NCI-H446 (cell line): ENCODE measurements at places on chromosomes 12 and 14.

DNA sequence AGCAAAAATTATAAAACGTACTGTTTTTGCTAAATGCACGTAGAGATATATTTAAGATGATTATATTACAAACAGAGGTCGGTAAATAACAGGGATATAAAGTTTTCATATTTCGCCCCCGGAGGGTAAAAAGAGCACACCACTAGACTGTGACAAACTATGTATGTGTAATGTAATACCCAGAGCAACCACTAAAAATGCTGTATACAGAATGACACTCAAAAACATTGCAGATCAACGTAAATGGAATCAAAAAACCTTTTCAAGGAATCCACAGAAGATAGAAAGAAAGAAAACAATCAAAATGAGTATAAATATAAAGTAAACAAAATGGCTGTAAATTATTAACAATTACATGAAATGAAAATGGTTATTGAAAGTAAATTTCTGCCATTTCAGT lies 37.6 kb upstream of the PRB4 start:
- DNase-seq, result no peak

GRCh38 chr12:82673698-82674097 lies 13.0 kb upstream of the TMTC2 start:
- DNase-seq, result no peak

DNA sequence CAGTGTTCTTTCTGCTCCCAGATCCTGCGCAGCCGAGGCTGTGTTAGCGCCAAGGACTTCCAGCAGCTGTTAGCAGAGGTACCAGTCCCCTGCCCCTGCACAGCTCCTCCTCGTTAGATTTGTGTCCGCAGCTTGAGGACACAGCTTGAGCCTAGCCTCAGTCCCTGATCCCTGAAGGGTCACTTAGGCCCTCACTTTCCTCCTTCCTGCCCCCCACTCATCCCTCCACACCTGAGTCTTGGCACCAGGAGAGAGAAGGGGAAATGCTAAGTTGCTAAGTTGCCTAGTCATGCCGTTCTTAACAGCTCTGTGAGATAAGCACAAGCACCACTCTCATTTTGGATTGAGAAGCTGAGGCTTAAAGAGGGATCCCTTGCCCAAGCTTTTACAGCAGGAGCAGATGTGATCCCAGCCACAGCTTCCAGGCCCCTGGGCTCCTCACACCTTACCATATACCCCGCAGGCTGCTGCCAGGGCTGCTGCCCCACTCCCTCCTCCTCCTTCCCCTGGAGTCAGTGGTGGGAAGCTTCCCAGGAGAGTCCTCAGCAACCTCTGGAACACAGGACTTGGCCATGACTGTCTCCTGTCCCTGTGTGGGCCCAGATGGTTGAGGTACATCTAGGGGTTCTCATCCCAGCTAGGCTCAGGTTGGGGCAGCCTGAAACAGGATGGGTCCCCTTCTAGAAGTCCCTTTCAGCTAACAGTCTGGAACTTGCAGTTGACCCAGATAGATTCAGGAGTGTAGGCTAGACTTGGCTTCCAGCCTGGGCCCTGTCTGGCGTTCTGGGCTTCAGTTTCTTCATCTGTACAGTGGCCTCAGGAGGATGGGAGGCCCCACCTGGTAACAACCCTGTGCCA lies 975 bp downstream of the OGFOD2 start:
- DNase-seq, result no peak

GRCh38 chr12:61993734-61994345 lies 266.4 kb upstream of the USP15 start:
- peak; percentile 8 for DNase-seq

DNA sequence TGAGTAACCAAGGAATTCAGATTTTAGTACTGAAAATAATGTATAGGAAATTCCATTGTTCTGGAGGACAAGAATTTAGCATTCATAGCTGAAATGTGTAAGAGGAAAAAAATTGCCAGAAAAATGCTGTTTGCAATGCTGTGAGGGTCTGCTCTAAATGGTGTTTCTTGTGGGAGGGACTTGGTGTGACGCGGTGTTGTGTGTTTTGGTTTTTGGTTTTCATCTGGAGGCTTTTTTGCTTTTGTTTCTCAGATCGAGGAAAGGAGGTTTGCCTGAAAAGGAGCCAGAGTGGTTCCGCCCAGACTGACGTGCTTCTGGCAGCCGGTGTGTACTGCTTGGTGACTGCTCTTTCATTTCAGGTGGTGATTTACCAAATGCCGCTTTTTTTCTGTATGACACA lies 211.8 kb upstream of the HMGA2 start:
- no peak for DNase-seq

DNA sequence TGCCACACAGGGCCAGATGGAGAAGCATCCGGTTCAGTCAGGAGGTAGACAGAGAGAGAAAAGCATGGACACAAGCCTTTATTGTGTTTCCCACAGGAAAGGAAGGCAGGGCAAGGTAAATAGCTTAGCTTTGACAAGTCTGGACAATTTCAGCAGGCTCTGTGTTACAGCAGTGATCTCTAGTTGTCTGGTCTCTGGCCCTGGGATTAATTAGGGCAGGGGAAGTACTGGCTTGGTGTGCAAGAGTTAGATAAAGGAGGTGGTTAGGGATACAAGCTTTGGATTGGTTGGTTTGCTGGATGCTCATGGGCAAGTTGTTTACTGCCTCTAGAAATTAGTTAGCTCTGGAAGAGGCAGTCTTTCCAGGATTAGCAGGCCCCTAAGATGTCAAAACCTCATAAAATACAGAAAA lies 15.1 kb upstream of the NGDN start:
- no peak for DNase-seq

DNA sequence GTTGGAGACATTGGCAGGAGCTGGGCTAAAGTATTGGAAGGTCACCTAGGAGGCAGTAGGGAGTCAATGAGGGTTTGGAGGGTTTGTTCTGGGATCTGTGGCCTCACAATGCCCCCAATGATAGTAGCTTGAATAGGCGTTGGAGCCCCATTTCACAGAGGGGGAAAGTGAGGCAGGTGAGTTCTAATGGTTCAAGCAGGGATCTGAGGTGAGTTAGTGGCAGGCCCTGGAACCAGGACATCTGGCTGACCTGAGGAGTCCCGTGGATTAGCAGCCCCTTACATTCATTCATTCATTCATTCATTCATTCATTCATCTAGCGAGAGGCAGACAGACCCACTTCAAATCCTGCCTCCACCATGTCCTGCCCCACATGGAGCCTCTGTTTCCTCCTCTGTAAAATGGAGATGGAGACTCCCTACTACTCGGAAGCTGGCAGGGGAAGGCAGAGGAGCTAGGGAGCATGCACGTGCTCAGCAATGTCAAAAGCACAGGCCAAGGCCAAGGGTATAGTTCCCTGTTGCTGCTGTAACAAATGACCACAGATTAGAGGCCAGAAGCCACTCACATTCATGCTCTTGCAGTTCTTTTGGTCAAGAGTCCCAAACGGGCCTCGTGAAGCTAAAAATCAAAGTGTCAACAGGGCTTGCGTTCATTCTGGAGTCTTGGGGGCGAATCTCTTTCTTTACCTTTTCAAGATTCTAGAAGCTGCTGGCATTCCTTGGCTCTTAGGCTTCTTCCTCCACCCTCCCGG lies 2.2 kb upstream of the TMEM119 start:
- no peak for DNase-seq

DNA sequence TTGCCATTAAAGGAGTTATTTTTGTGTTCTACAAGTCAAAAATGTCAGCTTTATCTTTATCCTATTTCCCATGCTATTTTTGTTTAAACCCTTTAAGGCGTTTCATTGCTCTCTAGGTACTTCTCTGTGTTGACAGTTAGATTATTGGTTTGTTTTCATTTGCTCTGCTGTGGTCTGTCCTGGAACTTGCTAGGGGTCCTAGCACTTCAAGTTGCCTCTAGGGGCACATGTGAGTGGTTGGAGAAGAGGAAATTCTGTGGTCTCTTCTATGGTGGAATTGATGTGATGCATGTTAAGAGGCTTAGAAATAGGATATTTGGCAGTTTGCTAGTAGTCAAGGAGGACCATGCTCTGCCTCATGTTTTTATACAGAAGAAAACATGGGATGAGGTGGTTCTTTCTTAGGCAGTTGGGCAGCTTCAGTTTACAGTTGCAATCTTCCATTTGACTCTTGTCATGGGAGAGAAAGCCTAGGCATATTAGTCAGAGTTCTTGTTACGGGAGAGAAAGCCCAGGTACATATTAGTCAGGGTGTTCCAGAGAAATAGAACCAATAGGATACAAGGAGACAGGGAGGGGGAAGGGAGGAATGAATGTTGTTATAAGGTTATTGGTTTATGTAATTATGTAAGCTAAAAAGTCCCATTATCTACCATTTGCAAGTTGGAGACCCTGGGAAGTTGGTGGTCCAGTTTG lies 14.4 kb downstream of the TTLL5 start:
- DNase-seq, result no peak

DNA sequence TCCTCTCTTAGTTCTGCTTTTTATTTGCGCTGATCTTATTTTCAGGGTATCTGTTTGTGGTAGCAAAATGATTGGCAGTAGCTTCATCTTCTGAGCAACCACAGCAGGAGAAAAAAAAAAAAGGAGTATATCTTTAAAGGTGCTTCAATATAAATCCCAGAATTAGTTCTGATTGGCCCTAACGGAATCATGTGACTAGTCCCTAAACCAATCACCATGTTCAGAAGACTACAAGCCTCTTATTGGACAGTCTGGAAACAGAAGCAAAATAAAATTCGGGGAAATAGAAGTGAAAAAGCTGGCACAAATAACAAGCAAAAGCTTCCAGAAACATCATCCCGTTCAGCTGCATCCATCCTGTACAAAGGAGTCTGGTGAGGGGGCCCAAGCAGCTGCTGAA lies 49.9 kb upstream of the PTPRO start:
- no peak for DNase-seq

DNA sequence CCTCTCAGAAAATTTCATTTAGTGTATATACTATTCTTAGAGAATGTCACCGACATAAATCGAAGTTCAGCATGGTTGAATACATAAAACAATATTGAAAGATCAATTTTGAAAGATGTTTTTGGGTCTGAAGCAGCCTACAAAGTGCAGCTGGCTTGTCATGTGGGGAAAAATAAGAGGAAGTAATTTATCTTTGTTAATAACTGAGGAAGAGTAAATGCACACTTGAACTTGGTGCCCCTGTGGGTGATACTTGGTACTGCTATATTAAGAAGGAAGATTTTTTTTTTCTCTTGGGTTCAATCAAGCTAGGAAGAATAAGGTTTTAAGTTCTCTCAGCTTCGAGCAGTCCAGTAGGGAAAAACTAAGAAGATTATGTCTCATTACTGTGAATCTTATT lies 661.3 kb downstream of the RPL10L start:
- no peak for DNase-seq

DNA sequence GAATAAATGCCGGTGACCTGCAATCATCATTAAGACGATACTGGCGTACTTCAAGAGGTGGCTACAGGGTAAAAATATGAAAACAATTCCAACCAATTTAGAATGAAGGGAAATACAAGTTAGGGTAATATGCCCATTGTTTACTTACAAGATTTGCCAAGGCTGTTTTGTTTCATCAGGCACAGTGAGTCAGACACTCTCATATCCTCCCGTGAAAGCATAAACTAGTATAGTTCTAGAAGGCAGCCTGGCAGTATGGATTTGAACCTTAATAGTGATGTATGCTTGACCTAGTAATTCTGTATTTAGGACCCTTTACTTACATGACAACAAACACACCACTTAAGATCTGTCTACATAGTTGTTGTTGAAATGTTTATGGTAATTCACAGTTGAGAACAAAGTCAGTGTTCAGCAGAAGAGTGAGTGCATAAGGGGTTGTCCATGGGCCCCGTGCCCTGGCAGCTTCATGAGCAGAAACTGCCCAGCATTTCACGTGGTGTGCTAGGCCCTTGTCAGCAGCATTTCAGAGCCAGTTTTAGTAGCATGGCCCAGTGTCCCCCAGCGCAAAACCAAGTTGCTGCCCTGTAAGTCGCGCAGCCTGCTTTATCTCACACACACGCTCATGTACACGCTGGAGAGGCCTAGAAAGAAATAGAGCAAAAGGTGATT lies 80.8 kb downstream of the EP400 start:
- no peak for DNase-seq

DNA sequence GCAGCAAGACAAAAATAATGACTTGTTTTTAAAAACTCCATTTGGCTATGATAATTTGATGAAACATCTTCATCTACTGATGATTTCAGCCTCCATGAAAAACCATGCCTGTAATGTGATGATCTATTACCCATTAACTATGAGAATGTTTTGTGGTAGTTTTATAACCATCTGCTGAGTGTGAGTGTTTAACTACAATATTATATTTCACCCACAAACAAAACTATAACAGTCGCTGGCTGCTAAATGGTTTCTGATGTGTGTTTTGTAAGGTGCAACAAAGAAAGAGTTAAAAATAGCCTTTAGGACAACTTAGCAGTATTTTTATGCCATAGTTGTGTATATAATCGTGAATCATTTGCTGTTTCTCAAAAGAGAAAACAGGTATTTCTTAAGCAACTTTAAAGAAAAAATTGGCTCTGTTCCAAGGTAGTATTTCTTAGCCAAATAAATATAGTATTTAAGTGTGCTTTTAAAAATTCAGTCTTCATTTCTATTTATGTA lies 4.9 kb downstream of the PTHLH start:
- DNase-seq, result no peak

- no peak for DNase-seq
Measured at GRCh38 chr14:99324291-99324690, 52.3 kb upstream of the BCL11B start.

GRCh38 chr14:58779376-58779775 lies 141.6 kb downstream of the DACT1 start:
- no peak for DNase-seq

GRCh38 chr14:24817212-24818057 lies 183.4 kb upstream of the GZMB start:
- DNase-seq, result no peak

GRCh38 chr14:67446371-67447032 lies 34.5 kb upstream of the PLEK2 start:
- peak; percentile 38 for DNase-seq

GRCh38 chr14:36583893-36584811 lies 1.7 kb upstream of the NKX2-8 start:
- no peak for DNase-seq

GRCh38 chr12:110134691-110135411 lies 10.7 kb downstream of the IFT81 start:
- no peak for DNase-seq
